T47D (cell line): ENCODE measurements at places on chromosomes 11 and 22.

- DNase-seq, result peak; percentile 59
Measured at GRCh38 chr11:47552056-47552565, 821 bp downstream of the CELF1 start.

DNA sequence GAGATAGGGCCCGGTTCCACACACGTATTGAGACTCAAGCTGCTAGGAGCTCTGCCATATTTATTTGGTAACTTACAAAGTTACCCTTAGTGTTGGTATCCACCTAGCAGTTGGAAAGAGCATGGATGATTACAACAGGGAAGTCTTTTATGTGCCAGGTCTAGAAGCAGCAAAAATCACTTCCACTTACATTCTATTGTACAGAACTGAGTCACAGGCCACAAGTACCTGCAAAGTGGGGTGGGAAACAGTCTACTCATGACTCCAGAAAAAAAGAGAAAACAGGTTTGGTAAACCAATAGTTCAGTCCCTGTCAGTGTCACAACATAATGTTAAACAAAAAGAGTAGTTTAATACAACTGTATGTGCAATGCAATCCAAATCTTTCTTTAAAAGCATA lies 279.6 kb upstream of the PITPNB start:
- no peak for DNase-seq

- no peak for DNase-seq
Measured at GRCh38 chr11:66367561-66368312, 3.8 kb downstream of the SLC29A2 start.

GRCh38 chr11:9535189-9535781 lies 38.2 kb upstream of the WEE1 start:
- peak; percentile 81 for DNase-seq

- no peak for DNase-seq
Measured at GRCh38 chr11:74683279-74683871, 47.9 kb downstream of the CHRDL2 start.

GRCh38 chr11:35073691-35074419 lies 65.1 kb upstream of the CD44 start:
- no peak for DNase-seq
